HTR-8/SVneo (cell line): ENCODE measurements at places on chromosomes 12 and 14.

DNA sequence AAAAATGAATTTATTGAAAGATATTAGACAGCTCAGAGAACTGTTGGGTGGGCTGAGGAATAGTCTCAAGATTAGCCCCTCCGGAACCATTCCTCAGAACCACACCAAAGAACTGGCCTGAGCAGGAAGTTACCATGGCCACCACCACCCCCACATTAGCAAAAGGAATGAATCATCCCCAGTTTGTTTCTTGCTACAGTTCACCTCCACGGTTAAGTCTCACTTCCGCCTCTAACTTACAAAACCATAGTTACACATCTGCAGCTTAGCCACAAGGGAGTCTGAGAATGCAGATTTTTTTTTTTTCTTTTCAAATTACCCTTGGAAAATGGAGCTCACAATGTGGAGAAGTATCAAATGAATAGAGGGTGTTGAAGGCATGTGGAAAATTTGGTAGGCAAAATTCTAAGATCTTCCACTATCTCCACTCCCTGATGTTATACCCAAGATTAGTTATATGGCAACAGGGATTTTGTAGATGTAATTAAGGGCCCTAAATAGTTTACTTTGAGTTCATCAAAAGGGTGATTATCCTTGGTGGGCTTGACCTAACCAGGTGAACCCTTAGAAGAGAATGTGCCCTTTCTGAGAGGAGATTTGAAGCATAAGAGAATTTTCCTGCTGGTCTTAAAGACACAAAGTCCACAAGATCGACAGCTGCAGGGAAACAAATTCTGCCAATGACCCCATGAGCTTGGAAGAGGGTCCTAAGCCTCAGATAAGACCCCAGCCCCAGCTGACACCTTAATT, 129.8 kb upstream of the KRR1 start:
- DNase-seq = peak; percentile 33

GRCh38 chr14:68733086-68733914, 59.6 kb downstream of the ZFP36L1 start:
- DNase-seq = no peak

- DNase-seq = no peak
Measured at GRCh38 chr12:59039005-59039404, 118.7 kb upstream of the LRIG3 start.

DNA sequence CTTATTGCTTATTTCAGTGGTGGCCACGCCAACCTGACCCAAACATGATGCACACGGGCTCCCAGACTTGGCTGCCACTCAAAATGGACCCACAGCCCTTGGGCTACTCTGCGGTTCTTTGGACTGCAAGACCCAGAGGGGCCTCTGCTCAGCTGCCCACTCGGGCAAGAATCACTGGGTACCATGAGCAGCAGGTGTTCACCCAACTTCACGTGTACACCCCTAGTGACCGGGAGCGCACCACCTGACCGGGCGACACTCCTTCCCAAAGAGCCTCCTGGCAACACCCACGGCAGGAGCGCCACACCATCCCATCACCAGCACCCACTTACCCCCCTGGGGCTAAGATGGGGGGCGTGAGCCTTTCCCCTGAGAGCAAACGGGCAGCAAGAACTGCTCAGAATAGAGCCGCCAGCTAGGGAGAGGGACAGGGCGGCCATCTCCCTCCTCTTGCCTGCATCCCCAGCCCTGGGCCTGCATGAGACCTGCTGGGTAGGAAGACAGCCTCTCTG, 32.0 kb downstream of the CCNK start:
- no peak for DNase-seq

DNA sequence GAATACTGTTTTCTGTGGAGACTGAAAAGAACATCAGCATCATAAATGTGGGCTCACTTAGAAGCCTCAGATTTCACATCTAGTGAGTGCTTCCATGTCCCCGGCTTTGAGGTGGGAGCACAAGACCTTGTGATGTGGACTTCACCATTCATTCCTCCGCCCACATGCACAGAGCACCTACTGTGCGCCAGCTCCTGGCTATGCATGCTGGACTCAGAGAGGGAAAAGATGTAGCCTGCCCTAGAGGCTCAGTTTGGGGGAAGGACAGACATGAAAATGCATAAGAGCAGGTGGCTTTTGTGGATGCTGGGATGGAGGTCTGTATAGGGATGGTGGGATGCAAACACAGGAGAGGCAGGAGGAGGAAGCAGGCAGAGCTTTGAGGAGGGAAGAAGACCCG, 65.0 kb downstream of the SERPINA3 start:
- no peak for DNase-seq

- DNase-seq = no peak
Measured at GRCh38 chr14:92573761-92574498, 60.3 kb downstream of the RIN3 start.

- no peak for DNase-seq
Measured at GRCh38 chr12:67468549-67469245, 179.8 kb upstream of the DYRK2 start.

DNA sequence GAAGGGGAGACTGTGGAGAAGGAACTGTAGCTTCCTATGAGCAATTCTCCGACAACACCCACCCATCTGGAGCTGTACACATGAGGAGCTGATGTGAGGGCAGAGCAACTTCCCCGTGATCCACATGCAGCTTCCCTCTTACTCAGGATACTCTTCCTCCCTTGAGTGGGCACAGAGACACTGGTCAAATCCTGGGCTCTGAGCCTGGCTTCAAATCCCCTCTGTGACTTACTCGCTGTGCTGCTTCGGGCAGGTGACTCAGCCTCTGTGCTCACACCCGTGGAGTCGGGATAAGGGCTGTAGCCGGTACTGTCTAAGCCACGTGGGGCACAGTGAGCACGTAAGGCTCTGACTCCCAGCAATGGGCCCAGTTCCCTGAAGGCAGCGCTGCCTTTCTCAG, 31.1 kb downstream of the ZFYVE21 start:
- DNase-seq = no peak

DNA sequence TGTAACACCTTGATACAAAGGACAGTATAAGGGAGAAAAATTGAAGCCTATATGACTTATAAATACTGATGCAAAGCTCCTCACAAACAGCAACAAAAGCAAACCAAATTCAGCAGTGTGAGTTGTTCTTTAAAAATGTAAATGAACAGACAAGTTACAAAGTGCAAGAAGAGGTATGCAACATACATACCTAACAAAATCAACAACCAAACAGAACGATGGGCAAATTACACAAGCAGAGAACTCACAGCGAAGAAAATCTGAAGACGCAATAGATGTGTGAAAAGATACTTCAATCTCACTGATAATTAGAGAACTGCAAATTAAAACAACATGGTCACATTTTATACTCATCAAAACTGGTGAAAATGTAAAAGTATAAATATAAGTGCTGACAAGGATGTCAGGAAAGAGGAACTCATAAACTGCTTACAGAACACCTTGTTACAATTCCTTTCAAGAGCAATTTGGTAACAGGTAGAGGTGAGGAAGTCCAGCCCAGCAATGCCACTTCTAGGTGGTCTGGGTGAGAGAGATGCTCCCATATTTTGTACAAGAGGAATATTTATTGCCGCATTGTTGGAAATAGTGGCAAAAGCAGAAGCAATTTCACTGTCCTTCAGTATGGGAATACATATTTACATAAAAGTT, 47.3 kb downstream of the CORO1C start:
- DNase-seq = no peak
